ENCODE measurements at places on chromosomes 11 and 22.
A peak's percentile ranks its signal among the peaks of the same experiment; 100 is the strongest.

GRCh38 chr11:1554981-1555712 is 16.9 kb downstream of the DUSP8 start:
- no peak for DNase-seq

DNA sequence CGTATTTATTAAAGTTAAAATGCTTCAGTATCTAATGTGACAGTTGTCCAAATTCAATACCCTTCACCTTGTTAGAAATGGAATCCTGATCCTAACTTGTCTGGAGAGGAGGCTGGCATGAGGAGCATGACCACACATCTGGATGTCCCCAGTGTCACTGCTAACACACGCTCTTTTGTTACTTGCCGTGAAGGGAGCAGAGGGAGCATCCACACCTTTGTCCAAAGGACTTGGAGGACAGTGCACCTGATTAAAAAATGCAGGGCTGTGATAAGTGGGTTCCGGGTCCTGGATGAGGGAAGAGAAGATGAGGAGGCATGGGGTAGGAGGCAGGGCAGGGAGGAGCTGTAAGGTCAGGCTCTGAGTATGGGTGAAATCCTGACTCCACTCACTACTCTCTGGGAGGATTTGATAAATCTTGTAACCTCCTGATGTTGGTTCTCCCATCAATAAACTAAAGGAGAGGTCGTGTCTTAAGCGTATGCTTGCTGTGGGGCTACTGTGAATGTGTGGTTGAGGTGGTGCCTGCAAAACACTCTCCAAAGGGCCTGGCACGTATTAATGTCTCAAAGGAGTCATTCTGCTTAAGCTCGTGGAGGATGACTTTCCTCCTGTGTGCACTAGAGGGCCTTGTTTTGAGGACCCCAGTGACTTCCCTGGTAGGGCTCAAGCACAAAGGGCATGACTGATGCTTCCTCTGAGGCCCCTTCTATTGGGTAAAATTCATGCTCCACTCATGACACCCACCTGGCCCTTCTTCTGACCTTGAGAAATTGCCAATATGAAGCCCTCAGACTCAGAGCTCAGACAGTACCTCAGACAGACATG is 16.8 kb upstream of the IGLL5 start:
- DNase-seq: peak; percentile 3

- peak; percentile 77 for DNase-seq
Measured at GRCh38 chr22:28443526-28443876, 236.1 kb downstream of the TTC28 start.

GRCh38 chr22:19855504-19856409 is 1.1 kb upstream of the GNB1L start:
- peak; percentile 86 for DNase-seq

DNA sequence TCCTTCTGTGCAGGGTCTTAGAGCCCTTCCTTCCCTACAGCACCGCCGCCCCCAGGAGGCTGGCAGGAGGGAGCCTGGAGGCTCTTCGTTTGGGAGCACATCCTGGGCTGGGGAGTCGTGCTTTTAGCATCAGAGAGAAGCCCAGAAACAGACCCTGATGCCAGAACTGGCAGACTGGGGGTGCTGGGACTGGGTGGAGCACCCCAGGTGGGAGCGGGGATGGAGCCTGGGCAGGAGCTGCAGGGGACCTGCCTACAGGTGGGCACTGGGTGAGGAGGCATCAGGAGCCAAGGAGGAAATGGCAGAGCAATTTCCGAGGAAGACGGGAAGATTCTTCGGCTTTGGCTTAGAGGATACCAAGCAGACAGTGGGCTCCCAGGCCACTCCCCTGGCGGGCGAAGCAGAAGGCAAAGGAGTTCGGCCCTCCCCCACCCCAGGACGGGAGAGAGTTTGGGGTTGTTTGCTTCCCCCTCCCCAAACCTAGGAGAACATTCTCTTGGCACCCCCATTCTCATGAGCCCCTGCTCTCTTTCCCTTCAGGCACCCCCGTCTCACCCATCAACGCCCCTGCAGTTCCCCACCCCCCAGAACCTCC is 1.1 kb downstream of the SYT7 start:
- no peak for DNase-seq

DNA sequence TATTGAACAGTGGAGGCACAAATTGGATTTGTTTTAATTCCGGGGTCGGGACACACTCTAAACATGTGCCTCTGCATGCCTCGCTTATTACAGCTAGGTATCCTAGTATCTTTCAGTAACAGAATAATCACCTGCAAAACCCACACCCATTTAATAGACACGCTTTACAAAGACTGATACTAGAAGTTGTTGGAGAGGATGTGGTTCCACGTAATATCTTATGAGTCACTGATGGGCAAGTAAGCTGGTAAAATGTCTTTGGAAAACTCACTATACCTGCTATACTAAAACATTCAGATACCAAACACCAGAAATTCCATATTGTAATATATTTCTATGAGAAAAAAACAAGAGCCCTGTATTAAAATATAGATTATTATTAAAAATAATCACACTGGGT is 84.0 kb downstream of the GGTLC2 start:
- DNase-seq: no peak

GRCh38 chr11:13110929-13111812 is 102.1 kb downstream of the RASSF10 start:
- no peak for DNase-seq

DNA sequence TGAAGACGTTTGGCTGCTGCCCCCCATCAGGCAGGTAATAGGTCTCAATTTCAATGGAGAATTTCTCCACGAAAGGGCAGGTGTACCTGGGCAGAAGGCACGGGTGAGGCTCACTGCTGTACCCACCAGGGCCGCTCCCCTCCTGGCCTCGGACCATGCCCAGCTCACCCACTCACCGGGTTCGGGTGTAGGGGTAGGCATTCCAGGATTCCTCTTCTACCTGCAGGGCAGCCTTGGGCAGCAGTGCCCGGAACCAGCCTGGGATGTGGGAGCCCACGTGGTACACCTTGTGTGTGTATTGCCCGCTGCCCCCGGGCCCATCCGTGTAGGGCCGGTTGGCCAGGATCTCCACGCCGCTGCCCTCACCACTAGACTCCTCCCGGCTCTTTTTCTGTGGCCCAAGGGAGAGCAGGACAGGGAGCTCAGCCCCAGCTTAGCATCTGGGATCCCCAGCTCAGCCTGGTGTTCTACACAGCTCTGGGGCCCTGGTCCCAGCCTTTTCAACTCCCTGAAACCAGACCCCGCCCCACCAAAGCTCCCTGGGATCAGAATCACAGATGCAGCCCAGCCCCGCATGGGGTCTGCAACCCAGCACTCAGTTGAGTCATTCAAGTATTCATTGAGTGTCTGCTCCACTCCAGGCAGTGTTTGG is 2.7 kb downstream of the PITPNM1 start:
- no peak for DNase-seq

DNA sequence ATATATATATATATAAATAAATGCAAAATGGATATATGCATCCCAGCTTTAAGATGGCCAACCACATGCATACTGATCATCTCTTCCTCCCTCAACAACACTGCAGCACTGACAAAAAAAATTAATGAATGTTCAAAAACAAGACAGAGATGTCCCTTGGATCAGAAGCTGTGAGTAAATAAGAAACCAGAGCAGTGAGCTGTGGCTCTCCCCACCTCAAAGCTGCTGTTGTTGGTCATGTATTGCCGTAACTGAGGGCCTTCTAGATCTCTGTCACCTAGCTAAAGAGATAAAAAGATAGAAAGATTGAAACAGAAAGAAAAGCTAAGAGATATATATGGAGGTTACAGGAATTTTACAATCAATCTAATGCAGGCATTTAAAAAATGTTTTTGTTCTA is 15.5 kb upstream of the TMEM135 start:
- DNase-seq: no peak

DNA sequence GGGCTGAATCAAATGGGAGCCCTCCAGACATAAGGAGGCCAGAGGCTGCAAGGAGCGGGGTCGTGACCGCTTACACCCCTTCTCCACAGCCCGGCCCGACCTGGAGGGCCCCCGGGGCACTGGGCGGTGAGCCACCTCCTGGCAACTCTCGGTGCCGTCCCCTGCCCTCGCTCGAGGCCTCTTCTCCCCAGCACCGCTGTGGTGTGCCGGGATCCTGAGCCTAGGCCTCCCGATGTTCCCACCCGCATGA is 432 bp upstream of the GP1BB start:
- no peak for DNase-seq

GRCh38 chr22:37728620-37729019 is 31.8 kb downstream of the TRIOBP start:
- DNase-seq: no peak

GRCh38 chr11:44577231-44577830 is 11.9 kb downstream of the CD82 start:
- DNase-seq: no peak

DNA sequence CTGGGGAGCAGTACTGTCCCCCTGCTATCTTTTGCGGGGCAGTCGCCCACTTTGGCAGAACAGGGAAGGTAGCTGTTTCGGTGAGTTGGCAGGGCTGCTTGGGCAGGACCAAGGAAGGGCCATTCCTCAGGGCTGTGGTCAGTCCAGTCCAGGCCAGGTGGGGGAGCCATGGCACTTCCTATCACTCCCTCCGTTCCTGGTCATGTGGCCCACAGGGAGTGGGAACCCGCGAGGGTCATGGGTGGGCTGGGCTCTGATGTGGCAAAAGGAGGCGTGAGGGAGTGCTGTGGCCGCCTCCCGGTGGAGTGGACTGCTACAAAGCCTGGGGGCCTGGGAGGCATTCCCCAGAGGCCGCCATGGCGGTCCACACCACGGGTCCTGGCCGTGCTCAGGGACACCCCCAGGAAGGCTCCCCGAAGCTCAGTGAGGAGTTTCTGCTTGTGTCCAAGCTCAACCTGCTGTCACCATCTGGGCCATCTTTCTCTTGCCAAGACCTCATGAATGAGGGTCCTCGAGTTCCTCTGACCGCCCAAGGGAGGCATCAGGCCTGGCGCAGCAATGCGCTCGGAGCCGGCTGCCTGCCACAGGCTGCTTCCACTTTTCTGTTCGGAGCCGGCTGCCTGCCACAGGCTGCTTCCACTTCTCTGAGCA is 11.9 kb downstream of the CHID1 start:
- DNase-seq: no peak

- DNase-seq: no peak
Measured at GRCh38 chr11:8337130-8337795, 73.6 kb upstream of the LMO1 start.

- no peak for DNase-seq
Measured at GRCh38 chr11:65470433-65471049, 28.3 kb upstream of the MALAT1 start.

DNA sequence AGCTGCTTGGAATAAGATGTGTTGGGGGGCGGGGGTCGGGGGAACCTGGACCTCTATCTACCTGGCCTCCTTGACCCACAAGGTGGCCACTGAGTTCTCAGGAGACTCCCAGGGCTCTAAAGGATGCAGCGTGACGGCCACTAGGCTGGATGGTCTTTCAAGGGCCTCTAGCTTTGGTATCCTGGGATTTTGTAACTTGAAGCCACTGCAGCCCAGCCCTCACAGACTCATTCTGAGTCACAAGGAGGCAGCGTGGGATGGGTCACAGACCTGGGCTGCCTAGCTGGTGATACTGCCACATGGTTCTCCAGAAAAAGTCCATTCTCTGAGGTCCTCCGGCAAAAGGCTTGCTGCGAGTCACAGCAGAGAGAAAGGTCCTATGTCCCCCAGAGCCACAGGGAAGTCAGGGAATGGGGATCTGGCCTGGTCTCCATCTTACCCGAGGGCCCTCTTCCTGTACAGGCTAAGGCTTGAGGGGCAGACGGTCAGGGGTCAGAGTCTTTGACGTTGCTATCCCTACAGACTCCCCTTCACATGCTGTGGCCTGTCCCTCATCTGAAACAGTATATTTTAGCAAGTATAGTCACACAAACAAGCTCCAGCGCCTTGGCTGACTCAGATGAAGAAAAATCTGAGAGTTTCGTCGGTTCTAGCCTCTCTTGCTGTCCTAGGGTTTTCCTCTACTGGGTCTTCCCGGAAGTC is 52.4 kb downstream of the KCNC1 start:
- no peak for DNase-seq

- no peak for DNase-seq
Measured at GRCh38 chr11:128764424-128765095, 70.7 kb downstream of the FLI1 start.

Data from KBM-7 (cell line).